ENCODE measurements at places on chromosomes 6 and 20.

DNA sequence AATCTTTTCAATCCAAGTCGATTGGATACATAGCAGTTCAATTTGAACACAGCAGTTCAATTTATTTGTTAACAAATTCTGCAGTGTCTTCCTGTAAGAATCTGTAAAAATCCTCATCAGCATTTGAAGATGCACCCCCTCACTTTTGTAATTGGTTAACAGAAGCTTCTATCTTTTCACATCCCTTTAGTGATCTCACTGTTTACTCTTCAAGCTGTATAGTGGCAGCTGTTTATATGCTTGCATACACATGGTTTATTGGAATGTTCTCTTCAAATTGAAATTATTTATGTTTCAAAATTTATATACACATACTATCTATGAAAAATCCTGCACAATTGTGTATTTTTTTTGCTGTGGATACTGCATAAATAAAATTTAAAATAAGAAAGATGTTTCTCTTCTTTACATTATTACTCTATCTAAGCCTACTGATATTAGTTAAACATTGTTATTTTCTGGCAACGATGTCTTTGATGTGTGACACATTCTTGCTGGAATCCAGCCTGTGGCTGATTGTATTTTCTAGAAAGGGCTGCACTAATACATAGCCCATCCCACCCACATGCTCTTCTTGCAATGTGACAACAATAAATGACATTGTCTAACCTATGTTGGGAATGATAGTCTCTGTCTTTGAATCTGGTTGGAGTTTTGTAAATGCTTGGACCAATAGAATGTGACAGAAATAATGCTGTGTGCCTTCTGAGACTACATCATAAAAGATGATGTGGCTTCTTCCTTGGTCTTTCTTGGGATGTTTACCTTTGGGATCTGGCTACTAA is 573.0 kb downstream of the CD109 start:
- DNase-seq = no peak

DNA sequence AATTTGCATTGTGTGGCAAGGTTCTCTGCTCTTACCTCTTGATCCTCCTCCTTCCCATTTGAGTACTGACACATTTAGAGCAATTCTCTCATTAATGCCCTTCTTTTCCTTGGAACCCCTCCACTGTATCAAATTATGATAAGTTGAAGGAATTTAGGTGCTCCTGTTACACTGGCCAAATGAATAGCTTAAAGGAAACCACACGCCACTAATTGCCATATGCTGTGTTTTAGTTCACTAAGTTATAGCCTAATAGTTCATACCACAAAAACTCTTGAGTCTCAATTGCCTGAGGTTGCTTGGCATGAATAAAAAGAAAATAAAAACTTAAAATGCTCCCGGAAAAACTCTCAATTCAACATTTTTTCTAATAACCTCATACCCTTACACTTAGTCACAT is 1239.3 kb downstream of the EPHA7 start:
- no peak for DNase-seq

GRCh38 chr6:41028561-41029412 is 10.2 kb downstream of the UNC5CL start:
- no peak for DNase-seq

- DNase-seq = no peak
These were observed 11.6 kb upstream of the SCGN start for GRCh38 chr6:25640446-25640845.

- DNase-seq = no peak
These were observed 106.1 kb upstream of the ASF1A start for GRCh38 chr6:118787724-118788423.

- DNase-seq = no peak
These were observed 3.9 kb downstream of the SLC22A2 start for GRCh38 chr6:160254467-160255312.

- no peak for DNase-seq
These were observed 25.3 kb upstream of the CD93 start for GRCh38 chr20:23111307-23111943.

GRCh38 chr6:134956676-134957075 is 6.8 kb upstream of the ALDH8A1 start:
- no peak for DNase-seq

GRCh38 chr6:121157906-121158305 is 176.4 kb downstream of the TBC1D32 start:
- DNase-seq = no peak

DNA sequence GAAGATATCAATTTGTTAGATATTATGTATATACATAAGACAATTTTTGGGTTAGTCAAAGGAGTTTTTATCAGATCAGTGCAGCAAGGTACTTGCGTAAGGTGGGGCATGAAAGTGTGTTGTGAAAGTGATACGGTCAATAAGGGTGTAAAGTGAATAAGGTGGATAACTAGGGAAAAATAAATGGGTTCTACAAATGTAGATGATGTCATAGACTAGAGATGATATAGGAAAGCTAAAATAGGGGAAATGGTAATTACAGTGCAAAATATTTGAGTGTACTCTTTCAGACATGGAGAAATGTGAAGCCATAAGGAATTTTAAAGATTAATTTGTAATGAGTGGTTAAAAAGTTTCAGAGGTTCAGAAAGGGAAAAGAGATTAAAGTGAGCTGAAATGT is 180.6 kb upstream of the KHDRBS2 start:
- DNase-seq = no peak

GRCh38 chr6:21264288-21265033 is 329.1 kb upstream of the SOX4 start:
- DNase-seq = no peak
